ENCODE measurements at places on chromosomes 5 and 9.

GRCh38 chr9:36128349-36128748 is 8.2 kb upstream of the GLIPR2 start:
- DNase-seq, result no peak

GRCh38 chr5:173256800-173257199 is 21.8 kb upstream of the NKX2-5 start:
- no peak for DNase-seq

DNA sequence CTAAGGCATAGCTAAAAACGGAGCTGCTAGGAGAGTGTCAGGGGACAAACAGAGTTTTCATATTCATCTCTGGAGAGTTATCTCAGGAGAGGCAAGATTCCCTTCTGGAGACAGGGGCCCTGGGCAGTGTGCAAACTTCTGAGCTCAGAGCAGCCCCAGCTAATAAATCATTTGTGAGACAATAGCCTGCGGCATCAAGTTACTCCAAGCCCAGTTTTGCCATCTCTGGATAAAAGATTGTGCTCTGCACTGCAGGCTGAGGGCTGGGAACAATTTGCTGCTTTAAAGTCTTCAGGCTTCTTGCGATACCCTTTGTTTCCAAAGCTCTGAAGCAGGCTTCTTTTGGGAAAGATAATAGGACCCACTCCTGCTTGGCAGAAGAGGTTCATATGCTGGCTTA is 164.3 kb upstream of the BRINP1 start:
- DNase-seq, result no peak

DNA sequence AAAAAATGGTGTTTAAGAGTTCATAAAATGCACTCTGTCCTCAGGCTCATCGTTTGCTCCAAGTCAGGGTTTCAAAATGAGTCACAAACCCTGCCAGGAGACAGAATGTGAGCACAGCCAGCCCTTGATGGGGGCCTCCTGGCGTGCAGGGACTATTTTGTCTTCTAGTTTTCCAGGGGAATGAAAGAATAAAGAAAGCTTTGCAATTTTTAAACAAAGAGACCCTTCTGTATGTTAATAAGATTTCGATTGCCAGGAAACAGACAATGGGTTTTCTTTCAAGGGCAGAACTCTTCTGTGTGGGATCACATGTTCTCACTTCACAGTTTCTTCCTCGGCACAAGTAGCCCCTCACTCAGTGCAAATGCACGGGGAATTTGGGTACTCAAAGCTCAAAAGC is 121.4 kb upstream of the C6 start:
- DNase-seq, result no peak

DNA sequence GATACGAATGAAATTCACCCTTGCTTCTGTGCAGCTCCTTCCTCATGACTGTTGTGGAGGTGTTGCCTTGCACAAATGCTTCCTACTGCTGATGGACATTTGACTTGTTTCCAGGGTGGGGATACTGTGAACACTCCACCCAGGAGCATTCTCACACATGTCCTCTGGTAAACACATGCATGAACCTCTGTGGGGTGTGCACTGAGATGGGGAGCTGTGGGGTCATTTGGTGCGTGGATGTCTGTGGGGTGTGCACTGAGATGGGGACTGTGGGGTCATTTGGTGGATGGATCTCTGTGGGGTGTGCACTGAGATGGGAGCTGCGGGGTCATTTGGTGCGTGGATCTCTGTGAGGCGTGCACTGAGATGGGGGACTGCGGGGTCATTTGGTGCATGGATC is 72.9 kb upstream of the IRX4 start:
- no peak for DNase-seq

GRCh38 chr5:39138892-39139291 is 64.7 kb upstream of the RICTOR start:
- DNase-seq, result no peak

DNA sequence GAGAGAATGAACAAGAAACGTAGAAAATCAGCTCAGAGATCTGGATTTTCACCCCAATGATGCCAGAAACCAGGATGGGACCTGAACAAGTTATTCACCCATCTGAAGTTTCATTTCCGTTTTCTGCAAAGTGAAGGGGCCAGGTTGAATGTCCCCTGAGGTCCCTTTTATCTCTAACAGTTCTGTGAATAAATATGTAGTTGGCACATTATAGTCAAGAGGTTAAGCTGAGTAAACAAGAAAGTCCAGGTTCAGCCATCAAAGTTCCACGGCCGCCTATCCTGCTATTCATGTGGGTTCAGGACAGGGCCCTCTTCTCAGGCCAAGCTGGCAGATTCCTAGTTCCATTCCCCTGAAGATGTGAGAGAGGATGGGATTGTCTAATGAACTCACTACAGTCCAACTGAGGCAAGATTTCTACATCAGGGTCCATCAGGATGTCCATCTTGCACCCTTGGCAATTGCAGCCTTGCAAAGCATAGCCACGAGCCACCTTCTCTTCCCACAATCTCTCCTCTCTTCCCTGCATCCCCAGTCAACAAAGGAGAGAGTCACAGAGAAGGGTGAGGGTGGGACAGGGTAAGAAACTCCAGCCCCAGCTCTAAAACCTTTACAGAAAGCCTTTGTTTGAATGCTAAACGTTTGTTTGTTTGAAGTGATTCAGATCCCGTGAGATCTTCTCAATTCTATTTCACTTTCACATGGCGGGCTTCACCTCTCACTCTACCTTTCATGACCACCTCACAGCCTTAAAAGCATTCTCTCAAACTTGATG is 311.0 kb downstream of the SLIT3 start:
- no peak for DNase-seq
